ENCODE measurements at places on chromosomes 6 and 20.
A peak's percentile ranks its signal among the peaks of the same experiment; 100 is the strongest.

DNA sequence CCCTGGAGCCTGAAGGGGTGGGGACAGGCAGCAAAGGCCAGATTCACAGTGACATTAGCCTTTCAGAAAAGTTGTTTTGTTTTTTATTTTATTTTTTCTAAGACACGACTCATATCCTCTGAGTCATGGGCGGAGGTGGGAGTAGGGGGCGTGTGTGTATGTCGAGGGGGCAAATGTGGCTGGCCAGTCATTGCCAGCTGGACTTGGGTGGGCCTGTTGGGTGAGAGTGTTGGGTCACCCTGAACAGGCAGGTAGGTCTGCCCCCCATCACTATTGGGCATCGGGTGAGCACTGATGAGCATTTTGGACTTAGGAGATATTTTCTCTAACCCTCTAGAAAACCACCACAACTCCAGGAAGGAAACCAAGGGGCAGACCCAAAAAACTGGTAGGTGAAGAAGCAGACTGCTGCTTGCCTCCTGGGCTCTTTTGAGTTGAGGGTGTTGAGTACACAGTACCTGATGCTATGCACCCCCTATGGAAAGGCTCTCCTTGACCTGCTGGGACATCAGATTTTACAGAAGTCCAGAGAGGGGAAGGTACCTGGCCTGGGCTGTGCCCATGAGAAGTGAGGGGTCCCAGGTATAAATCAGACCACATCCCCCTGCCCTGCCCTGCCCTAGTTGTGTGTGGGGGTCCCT, 5.6 kb downstream of the SMIM29 start:
- no peak for DNase-seq

GRCh38 chr20:24648919-24649318, 179.5 kb downstream of the SYNDIG1 start:
- no peak for DNase-seq

GRCh38 chr6:152948150-152948768, 34.6 kb downstream of the FBXO5 start:
- DNase-seq: peak; percentile 23

GRCh38 chr6:32402812-32403211, 4.2 kb downstream of the BTNL2 start:
- DNase-seq: no peak

GRCh38 chr20:61356196-61356595, 104.1 kb downstream of the CDH4 start:
- no peak for DNase-seq

- DNase-seq: no peak
Measured at GRCh38 chr6:116881236-116881635, 4.2 kb downstream of the RFX6 start.

GRCh38 chr20:45892049-45892825, 1.1 kb downstream of the CTSA start:
- no peak for DNase-seq

DNA sequence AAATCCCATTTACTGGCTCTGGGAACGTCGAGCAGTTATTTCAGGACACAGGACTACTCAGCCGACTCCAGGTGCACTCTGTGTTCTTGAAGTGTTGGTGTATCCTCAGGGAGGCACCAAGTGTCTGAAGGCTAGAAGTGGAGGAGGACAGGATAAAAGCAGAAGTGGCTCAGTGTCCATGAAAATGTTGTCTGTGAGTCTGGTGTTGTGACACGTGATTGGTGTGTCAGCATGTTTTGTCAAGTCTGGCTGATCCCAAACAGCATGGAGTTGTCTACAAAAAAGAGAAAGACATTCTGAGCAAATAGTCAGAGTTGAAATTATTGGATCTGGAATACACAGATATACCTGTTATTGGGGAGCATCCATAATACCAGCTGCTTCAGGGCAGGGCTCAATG, 30.3 kb downstream of the SCGN start:
- DNase-seq: no peak

- DNase-seq: no peak
Measured at GRCh38 chr6:166025149-166025898, 142.3 kb downstream of the TBXT start.

GRCh38 chr6:136347847-136348246, 58.2 kb upstream of the BCLAF1 start:
- DNase-seq: no peak

DNA sequence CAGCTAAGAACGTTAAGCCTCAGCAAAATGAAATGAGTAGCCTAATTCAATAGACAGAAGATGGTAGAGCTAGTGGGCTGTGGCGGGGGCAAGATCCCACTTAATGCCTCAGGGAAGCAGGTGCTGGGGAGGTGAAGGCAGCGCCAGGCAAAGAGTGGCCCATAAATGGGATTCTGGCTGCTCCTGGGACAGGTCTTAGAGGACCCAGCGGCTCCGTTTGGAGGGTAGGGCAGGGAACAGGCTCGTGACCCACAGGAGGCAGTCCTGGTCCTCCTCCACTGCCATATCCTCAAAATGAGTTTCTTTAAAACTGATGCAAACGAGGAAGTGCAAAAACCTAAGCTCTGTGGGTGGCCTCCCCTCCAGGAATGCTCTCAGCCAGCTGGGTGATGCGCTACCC, 32.7 kb downstream of the SAYSD1 start:
- DNase-seq: no peak

GRCh38 chr6:44073612-44074438, 53.4 kb downstream of the MRPL14 start:
- DNase-seq: no peak

- DNase-seq: no peak
Measured at GRCh38 chr6:44035621-44036020, 91.6 kb downstream of the MRPL14 start.

GRCh38 chr6:20850686-20851416, 316.6 kb downstream of the CDKAL1 start:
- no peak for DNase-seq

- no peak for DNase-seq
Measured at GRCh38 chr6:4113649-4114048, 21.7 kb downstream of the ECI2 start.

DNA sequence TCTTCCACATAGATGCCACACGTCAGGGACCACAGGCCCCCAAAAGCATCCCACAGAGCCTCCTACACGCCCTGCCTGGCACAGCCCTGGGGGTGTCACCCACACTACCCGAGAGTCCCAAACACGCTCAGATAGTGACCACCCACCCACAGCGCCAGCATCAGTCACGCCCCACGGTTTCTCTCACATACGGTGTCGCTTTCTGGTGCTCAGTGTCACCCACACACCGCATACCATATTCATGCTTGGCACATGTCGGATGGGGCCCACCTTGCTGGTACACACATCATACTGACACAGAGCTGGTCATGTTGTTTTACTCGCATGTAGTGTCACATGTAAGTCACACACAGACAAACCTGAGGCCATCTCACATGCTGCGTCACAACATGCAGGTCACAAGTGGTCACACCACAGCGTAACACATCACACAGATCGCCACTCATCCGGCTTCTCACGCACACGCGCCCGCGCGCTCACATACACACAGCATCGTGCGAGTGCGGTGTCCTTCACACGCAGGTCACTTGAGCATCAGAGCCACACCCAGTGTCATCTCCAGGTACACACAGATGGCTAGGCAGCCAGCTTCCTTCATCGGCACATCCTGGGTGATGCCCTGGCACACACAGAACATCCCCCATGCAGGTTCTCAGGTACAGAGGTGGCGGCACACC, 3.4 kb downstream of the TEAD3 start:
- no peak for DNase-seq

- no peak for DNase-seq
Measured at GRCh38 chr6:105618247-105618646, 215.4 kb upstream of the PREP start.

DNA sequence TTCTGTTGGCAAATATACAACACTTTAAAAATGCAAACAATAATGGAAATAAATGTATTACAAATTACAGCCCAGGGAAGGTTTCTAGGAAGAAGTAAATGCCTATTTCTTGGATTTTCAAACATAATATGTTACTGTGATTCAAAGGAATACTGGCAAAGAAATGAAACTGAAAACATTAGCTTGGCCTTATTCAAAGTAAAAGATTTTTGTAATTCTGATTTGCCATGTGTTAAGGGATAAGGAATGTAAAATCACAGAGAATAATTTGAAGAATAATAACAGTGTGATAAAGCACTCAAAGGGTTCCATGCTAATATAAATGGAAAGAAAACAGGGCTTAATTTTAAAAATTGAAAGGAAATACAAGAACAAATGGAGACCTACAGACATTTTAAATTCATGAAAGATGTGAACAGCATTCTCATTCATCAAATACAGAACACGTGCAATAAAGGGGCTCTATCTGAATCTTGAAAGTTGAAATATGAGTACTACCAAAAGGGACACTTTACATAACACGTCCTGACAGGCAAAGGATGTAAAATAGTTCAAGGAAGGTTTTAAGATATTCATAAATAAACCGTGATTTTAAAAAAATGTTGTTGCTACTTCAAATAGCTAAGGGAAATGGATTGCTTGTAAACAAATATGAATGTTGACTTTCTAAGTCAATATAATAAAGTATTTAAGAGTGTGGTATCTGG, 138.1 kb downstream of the RFPL4B start:
- DNase-seq: no peak

DNA sequence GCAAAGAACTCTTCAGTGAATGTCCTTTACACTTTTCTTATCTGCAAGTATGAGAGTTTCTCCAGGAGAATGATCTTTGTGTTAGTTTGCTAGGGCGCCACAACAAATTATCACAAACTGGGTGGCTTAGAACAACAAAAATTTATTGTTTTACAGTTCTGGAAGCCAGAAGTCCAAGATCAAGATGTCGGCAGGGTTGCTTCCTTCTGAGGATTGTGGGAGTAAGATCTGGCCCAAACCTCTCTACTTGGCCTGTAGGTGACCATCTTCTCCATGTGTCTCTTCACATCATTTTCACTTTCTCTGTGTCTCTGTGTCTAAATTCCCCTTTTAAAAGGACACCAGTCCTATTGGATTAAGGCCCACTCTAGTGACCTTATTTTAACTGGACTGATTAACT, 103.0 kb downstream of the ADTRP start:
- DNase-seq: no peak

- DNase-seq: no peak
Measured at GRCh38 chr6:33989016-33989854, 156.7 kb downstream of the GRM4 start.

DNA sequence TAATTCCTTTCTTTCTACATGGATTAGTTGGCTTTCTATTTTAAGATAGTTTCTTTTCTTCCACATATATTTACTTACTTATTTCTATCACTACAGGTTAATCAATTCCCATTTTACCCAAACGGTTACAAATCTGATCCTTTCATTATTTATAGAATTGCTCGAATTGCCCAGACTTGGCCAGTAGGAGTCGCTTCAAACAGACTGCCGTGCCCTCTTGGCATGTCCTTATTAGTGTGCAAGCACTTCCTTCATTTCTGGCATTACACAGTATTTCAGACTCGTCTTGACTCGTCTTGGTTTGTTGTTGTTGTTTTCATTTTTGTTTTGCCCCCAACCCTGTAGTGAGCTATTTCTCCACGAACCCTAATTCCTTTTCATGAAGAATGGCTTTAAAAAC, 74.6 kb downstream of the SAMD3 start:
- DNase-seq: no peak

GRCh38 chr6:139297921-139298320, 6.1 kb upstream of the TXLNB start:
- DNase-seq: no peak

DNA sequence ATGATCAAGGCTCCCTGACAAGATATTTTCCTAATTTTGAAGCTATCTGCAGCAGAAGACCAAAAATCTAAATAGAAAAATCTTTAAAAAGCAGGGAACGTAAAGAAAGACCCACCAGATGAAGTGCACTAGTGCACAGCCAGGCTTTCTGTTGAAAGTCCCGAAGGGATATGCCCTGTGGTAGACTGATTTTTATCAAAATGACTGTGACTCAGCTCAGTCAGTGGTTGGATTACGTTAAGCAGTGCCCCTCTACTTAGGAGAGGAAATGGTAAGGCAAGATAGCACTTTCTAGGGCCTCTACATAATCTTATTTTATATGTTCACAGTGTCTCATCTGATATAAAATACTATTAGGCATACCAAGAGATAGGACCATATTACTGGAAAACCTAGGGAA, 123.4 kb upstream of the RAB32 start:
- no peak for DNase-seq

DNA sequence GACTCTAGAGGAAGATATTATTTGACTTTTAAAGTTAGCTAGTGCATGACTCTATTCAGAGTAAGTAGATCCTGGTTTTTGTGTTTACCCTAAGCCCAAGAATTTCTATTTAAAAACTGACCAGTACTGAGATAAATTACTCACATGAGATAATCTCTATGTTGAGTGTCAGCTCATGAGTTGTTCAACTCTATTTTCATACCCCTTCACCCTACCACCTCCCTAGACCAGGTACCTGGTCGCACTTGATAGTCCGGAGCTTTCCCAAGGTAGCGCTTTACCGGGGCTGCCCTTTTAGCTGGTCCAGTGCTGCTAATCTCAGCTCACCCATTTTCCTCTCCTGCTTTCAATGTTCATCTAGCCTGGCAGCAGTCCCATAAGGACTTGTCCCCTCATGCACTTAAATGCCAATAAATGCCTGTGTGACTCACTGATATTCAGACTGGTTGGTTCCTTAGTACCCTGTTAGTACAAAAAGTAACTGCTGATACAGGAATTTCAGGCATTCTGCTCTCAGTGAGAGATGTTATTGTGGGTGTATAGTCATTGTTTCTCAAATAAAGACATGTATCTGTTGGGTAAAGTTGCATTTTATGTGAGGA, 503.9 kb downstream of the ADGRB3 start:
- DNase-seq: no peak

- DNase-seq: no peak
Measured at GRCh38 chr6:112251171-112251875, 3.0 kb downstream of the LAMA4 start.

- DNase-seq: no peak
Measured at GRCh38 chr20:48406498-48406897, 421.3 kb downstream of the PREX1 start.

DNA sequence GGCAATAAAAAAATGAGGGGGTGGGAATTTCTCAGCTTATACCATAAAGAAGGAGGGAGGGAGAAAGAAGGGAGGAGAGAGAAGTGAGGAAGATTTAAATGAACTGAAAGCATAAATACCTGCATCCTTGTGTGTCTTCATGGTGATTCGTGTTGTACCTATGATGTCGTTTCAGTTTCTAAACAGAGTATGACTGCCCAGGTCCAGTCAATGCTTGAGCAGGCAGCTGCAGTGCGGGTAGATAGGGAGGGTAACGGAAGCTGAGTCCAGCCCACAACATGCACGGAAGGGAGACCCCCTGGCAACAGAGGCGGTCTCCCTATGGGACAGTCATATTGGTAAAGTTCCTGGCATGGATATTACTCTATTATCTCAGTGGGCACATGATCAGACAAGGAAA, 184.5 kb downstream of the KIF16B start:
- no peak for DNase-seq

- DNase-seq: no peak
Measured at GRCh38 chr6:14719270-14719669, 526.6 kb upstream of the JARID2 start.
